ENCODE measurements at places on chromosomes 7 and 10.

DNA sequence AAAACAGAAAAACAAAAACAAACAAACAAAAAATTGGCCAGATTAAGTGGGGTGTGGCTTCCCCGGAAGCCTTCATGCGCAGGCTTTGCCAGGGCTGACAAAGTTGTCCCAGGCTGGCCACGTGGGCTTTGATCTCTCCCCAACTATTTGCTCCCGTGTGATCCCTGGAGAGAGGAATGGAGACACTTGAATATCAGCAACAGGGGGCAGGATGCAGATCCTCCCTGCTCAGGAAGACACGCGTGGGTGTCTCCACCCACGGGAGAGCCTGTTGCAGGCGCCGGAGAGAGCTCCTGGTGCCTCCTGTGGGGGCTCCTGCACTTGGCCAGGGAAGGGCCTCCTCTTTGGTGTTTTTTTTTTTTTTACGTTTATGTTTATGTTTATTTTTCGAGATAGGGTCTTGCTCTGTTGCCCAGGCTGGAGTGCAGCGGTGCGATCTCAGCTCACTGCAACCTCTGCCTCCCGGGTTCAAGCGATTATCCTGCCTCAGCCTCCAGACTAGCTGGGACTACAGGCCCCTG lies 19.0 kb downstream of the TRIM56 start:
- DNase-seq = no peak

DNA sequence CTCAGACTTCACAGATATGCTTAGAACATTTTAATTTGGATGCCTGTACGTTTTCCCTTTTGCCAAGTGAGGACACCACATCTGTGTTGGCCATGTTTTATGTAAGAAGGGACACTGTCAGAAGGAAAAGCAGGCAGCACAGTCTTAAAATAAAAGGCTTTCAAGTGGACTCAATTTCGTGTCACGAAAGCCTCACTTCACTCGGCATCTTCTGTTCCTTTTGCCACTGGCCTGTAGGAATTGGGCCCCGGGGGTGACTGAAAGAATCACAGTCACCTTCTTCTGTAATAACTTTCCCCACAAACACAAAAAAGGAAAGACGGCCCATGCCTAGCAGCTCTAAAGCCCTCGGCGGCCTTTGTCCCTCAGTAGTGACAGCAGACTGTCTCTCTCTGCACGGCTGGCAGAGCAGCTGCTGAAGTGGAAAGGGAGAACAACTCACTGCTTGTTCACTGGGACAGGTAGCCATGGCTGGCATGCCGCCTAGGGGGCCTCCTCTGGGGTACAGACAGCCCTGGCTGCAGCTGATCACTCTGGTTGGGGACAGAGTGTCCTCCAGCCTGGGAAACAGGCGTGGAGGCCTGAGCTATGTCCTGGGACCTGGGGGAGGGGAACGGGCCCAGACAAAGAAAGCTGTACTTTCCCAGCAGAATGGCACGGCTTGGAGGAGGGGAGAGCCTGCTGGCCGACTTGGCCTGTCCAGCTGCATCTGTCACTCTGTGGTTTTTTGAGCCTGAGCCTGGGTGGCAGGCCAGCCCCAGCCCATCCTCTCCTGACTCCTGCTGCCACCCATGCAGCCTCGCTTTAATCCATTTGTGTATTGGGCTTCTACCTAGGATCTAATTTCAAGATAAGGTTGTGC lies 4.4 kb downstream of the RASSF4 start:
- no peak for DNase-seq

- no peak for DNase-seq
Measured at GRCh38 chr10:6146013-6146785, 56.5 kb upstream of the PFKFB3 start.

DNA sequence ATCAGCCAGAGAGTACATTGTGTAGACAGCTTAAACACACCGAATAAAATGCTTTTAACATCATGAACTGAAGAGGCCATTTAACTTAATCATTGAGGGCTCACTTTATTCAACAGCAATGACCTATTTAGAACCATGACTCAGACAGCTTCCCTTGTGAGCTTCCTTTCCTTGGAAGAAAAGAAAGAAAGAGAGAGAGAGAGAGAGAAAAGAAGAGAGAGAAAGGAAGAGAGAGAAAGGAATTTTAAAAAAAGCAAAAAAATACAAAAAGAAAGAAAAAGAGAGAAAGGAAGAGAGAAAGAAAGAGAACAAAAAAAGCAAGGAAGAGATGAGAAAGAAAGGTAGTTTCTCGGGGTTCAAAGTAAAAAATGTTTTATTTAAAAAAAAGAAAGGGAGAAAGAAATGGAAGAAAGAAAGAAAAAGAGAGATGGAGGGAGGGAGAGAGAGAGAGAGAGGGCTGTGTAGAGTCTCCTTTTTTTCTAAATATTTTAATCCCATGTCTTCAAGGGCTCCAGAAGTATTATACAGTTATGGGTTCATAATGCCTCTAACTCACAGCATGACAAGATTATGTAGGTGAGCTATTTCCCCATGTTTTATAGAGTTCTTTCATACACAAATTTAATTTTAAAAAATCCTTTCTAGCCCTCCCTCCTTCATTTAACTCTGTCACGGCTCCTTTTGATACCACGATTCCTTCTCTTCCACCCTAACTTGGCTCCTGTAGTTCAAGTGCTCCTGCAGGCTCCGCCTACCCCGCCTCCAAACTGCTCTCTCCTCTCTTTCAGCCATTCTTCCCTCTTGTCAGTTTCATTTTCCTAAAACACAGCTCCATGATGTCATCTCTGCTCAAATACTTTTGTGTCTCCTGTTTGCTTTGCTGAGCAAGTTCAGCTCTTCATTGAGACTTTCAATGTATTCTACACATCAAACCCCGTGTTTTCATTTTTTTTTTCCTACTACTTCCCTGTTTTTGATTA lies 85.5 kb downstream of the PRTFDC1 start:
- DNase-seq = no peak

DNA sequence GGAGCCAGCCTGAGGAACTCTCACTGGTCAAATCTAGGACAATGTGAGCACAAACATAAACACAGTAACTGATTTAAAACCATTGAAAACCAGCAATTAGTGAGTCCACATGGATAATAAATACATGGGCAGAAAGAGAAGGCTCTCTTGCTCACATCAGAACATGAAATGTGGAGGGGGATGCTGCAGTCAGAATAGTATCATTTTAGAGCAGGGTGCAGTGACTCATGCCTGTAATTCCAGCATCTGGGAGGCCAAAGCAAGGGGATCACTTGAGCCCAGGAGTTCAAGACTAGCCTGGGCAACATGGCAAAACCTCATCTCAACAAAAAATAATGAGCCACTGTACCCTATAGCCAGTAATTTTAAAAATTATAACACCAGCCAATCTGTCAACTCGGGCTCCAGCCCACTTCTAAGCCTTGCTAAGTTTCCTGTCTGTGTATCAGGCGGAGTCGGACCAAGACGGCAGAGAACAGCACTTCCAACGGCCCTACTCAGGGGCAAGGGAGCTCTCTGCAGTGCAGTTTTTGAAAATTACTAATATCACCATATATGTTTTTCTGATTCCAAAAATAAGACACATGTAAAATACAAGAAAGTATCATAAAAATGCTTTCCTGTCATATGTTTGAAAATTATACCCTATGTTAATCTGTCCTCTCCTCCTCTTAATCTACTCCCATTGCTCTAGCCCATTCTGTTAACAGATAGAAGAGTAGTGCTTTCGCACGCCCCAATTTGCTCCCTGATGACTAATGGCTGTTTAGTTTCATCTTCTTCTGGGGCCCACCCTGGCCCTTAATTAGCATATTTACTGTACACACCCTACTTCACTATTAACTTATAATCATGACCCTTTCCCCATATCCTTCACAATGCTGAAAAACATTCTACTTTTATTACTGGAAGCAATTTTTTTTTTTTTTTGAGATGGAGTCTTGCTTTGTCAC lies 17.1 kb downstream of the URGCP start:
- DNase-seq = no peak

DNA sequence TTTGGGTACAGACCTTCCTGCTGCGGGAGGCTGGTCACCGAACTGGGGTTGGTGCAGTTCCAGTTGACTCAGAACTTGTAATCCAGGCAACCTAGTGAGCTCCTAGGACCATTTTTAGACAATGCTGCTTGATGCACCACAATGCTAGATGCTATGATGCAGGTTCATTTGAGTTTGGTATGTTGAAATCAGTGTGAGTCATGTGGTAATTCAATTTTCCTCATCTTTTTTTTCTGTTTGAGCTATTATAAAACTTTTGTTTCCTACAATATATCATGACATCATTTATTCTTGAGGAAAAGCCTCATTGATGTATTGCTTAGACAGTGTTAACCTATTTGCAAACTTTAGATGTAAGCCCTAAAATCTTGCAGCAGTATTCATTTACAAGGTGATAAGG lies 40.9 kb upstream of the MTPN start:
- no peak for DNase-seq

- DNase-seq = no peak
Measured at GRCh38 chr10:124088915-124089314, 4.5 kb downstream of the CHST15 start.

GRCh38 chr7:127943541-127944521 lies 87.4 kb downstream of the LRRC4 start:
- DNase-seq = peak; percentile 88

- DNase-seq = no peak
Measured at GRCh38 chr7:117682681-117683385, 190.4 kb downstream of the CTTNBP2 start.

DNA sequence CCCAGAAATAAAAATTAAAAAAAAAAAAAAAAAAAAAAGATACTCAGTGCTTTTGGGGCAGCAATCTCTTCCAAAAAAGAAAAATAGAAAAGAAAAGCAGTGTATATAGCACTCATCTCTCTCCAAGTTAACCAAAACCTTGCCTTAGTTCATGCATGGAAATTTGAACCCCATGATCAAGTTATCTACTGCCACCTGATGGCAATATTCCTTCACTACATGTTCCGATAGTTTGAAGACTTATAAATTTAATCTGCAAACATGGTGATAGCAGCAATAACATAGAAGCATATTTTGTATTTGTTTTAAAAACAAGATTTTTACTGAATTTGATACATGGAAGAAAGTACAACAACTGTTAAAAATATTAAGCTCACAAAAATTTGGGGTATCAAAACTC lies 48.6 kb upstream of the SLIT1 start:
- DNase-seq = no peak

- no peak for DNase-seq
Measured at GRCh38 chr7:92259610-92260247, 14.0 kb downstream of the ANKIB1 start.

DNA sequence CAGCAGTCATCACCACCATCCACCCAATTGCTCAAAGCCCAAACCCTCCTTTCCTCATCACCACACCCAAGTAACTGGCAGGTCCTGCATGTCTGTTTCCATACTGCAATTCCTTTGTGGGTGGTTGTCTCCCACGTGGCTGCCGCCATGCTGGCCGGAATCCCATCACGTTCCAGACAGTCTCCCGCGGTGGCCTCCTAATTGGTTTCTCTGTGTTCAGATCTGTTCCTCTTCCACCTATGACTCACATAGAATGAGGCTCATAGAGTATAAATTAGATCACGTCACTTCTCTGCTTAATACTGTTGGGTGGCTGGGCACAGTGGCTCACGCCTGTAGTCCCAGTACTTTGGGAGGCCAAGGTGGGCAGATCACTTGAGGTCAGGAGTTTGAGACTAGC lies 813.0 kb downstream of the TYW1 start:
- no peak for DNase-seq

DNA sequence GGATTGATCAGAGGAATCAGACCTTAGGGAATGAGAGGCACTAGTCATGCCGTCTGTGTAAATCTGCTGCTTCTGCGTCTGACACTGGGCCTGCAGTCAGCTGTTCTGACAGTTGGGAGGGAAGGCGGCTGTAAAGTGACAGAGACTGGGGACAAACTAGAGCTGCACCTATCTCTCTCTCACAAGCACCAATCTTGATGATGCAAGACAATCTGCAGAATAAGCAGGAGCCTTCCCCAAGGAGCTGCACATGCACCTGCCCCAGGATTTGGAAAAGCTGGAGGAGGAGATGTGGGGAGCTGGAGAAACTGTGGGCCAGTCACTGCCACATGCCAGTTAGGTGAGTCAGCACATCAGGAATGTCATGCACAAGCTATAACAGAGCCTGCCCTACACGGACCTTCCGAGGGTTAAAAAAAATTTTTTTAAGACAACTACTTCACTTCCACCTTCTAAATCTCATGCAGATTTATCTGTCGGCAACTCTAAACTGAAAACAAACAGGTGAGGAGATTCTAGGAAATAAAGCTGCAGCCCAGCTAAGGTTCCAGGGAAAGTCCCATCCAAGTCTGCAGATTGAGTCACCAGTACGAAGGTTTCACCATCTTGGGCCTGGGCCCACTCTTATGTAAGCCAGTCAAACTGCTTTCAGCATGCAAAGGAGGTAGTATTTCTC lies 39.2 kb downstream of the ENO4 start:
- no peak for DNase-seq

GRCh38 chr7:50264908-50265307 lies 39.6 kb upstream of the IKZF1 start:
- no peak for DNase-seq

- no peak for DNase-seq
Measured at GRCh38 chr10:100008708-100009282, 952 bp downstream of the DNMBP start.

DNA sequence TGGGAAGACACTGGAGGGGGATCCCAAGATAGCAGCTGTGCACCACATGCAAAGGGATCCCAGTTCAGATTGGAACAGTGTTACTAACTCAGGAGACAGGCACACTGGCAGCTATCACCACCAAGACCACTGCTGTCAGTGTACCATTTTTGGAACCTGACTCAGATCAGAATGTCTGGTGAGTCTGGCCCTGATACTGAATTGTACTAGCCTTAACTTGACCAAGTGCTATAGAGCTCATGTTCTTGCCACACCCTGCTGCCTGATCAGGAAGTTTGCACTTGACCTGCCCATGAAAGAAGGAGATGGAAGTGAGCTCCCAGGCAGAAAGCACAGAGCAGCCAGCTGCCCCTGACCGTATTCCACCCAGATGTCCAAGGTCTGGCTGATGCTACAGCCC lies 4.8 kb upstream of the PRRT4 start:
- DNase-seq = no peak

DNA sequence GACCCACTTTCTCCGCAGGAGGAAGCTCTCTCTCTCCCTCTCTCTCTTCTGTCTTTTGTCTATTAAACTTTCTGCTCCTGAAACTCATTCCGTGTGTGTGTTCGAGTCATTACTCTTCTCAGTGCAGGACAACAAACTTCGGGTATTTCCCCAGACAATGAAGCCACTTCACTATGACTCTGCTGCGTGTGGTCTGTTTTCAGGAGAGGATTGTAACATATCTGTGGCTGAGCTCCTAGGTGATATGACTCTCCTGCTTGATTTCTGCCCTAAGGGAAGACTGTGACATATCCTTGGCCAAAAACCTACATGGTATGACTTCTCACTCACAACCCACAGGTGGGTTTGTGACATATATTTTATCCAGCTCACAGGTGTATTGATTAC lies 39.9 kb upstream of the ZNF107 start:
- no peak for DNase-seq

GRCh38 chr7:51135576-51135975 lies 181.0 kb downstream of the COBL start:
- DNase-seq = no peak

- no peak for DNase-seq
Measured at GRCh38 chr7:138865843-138866242, 67.8 kb upstream of the ATP6V0A4 start.

GRCh38 chr7:74023092-74023536 lies 4.9 kb upstream of the ELN start:
- DNase-seq = no peak

All from NCI-H187 (cell line).